ENCODE measurements at places on chromosomes 1 and 21.

GRCh38 chr1:119565131-119565772 lies 58.2 kb downstream of the HSD3B1 start:
- no peak for DNase-seq

DNA sequence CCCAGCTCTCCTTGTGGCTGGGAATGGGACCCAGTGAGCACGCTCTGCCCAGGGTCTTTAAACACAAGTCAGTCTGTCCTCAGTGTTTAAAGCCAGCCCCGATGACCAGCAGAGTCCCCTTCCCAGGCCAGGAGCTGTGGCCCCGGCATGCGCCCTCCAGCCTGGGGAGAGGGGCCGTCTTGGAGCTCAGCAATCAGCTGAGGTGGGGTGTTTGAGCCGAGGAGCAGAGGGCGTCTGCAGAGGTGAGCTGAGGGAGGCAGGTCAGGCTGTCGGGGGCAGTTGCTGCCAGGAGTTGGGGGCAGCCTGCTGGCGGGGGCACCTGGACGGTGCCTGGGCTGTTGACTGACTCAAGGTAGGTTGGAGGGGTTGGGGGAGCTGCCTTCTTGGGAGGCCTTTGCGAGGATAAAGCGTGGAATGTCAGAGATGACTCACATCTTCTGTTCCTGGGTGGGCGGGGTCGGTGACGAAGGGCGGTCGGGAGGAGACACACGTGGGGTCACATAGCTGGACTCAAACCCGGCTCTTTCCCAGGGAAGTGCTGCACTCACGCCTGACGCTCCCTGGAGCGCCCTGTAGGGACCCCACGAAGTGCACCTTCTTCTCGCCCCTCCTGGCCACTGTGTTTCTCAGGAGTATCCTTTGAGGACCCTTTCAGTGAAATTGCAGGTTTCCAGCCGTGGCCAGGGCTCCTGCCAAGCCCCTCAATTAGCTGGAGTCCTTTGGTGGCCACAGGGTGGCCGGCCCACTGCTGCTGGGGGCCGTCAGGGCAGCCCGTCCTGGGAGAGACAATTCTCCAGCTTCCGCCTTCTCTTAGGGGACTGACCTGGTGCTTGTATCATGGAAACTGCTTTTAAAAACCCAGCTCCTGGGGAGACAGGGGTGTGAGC lies 86.2 kb downstream of the SIK1 start:
- no peak for DNase-seq

- DNase-seq = peak; percentile 7
These were observed 847 bp upstream of the RORC start for GRCh38 chr1:151832318-151832980.

DNA sequence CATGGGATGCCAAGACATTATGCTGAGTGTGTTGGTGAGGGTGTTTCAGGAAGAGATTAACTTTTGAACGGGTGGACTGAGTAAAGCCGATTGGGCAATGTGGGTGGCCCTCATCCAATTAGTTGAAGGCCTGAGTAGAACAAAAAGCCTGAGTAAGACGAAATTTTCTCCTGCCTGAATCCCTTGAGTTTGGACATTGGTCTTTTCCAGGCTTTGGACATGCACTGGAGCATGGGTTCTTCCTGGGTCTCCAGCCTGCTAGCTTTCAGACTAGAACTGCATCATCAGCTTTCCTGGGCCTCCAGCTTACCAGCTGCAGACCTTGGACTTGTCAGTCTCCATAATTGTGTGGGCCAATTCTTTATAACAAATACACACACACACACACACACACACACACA lies 63.6 kb downstream of the NIBAN1 start:
- DNase-seq = no peak

GRCh38 chr1:20521960-20522861 lies 14.3 kb upstream of the MUL1 start:
- peak; percentile 43 for DNase-seq

DNA sequence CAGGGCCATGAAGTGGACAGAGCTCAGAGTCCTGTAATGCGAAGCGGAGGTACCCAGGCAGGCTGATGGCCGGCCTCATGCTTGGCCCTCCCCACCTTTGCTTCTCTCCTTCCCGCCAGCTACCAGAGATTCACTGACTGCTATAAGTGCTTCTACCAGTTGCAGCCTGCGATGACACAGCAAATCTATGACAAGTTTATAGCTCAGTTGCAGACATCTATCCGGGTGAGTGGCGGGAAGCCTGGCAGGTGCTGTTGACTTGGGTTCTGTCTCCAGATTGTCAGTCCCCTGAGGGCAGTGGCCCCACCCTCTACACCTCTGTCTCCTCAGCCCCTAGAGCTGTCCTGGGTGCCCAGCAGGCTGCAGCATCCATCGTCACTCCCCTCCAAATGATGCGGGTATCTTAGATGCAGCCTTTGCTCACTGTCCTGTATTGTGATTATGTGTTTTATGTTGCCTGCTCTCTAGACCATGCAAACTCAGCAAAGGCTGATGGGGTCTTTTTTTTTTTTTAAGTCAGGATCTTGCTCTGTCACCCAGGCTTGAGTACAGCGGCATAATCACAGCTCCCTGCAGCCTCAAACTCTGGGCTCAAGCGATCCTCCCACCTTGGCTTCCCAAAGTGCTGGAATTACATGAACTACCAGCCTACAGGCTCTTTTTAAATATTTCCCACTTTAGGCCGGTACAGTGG lies 9.6 kb upstream of the BGLAP start:
- no peak for DNase-seq

DNA sequence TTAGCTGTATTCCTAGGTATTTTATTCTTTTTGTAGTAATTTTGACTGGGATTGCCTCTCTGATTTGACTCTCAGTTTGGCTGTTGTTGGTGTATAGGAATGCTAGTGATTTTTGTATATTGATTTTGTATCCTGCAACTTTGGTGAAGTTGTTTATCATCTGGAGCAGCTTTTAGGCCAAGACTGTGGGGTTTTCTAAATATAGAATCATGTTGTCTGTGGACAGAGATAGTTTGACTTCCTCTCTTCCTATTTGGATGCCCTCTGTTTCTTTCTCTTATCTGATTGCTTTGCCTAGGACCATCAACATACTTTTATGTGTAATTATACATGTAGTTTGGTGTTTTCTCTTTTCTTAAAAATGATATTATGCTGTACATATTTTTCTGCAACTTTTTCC lies 27.2 kb downstream of the CD46 start:
- DNase-seq = no peak

GRCh38 chr1:151984313-151984956 lies 9.2 kb downstream of the S100A10 start:
- DNase-seq = no peak

DNA sequence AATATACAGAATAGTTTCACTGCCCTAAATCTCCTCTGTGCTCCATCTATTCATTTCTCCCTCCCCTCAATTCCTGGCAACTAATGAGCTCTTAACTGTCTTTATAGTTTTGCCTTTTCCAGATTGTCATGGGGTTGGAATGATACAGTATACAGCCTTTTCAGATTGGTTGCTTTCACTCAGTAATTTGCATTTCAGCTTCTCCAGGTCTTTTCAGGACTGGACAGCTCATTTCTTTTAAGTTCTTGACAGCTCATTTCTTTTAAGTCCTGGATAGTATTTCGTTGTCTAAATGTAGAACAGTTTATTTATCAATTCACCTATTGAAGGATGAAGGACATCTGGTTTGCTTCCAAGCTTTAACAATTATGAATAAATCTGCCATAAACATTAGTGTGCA lies 22.6 kb downstream of the KRTAP21-3 start:
- DNase-seq = no peak

GRCh38 chr21:29436143-29436542 lies 137.4 kb downstream of the BACH1 start:
- no peak for DNase-seq

DNA sequence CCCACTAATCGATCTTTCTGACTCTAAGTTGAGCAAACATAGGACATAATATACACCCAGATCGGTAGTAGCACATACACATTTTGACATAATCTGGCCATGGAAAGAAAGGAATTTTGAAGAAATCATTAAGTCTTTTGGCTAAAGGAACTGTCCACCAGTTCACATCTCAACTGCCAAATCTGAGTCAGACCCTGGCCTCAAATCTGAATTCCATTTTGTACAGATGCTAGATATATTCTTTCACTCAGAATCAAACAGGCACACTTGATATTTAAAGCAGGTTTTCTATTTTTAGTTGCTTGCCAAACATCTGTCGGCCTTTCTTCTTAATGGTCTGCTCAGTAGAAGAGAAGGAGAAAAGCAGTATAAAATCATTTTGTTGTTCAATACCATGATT lies 281.8 kb downstream of the BARHL2 start:
- DNase-seq = no peak

DNA sequence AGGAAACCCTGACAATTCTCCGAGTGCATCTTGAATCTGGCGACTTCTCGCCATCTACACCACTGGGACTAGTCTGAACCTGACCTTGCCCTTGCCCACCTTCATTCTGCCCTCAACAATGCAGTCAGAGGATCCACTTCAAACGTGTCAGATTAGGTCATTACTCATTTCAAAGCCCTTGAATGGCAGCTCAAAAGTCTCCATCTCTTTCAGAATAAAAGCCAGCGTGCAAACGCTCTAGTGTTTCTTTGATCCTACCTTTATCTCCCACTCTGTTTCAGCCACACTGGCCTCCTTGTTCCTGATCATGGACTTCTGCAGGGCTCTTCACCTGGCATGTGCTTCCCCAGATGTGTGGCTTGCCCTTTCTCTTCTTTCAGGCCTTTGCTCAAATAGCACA lies 31.3 kb downstream of the SLC30A1 start:
- DNase-seq = no peak

- no peak for DNase-seq
These were observed 27.8 kb downstream of the ECE1 start for GRCh38 chr1:21262293-21263051.

DNA sequence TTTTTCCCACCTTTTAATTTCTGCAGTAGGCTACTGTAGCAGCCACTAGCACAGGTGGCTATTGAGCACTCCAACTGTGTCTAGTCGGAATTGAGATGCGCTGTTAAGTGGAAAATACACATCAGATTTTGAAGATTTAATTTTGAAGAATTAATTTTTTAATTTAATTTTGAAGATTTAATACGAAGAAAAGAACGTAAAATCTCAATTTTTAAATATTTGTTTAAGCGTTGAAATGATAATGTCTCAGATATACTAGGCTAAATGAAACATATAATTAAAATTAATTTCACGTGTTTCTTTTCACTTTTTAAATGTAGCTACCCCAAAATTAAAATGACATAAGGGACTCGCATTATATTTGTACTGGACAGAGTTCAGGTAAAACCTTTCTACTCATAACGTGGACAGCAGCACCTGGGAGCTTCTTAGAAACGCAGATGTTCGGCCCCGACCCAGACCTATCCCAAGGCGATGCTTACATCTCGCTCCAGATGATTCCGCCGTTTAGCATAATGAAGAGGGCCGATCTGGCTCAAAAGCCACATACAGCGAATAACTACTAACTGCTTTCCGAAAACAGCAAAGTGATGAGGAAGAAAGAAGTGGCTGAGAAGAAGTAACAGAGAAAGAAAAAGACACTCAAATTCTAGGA lies 717 bp downstream of the CRYZL1 start:
- DNase-seq = no peak

DNA sequence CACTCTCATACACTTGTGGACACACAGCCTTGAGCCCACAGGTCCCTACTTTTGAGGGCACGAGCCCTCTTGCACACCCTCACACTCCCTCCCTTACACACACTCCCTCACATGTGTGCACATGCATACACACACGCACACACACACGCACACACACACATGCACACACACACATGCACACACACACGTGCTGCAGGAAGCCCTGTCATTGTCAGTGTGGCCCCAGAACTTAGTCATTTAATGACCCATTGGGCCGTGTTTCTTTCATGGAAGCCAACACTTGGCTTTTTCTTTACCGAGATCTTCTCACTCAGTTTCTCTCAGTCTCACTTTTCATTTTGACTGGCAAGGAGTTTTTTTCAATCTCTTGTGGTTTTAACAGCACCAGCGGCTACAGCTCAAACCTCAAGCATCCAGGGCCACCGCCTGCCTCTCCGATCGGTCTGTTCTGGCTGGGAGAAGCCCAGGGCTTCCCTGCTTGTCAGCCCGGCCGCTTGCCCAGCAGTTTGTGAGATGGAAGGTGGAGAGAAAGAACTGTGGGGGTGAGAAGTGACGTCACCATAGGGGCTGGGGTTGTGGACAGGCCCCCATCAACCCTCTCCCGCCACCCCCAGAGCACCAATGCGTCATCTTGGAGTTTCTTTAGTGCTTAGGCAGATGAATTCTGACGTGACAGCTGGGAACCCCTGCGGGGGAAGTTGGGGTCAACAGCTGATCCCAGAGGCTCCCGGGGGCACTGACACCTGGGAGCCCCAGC lies 15.8 kb upstream of the TNFRSF8 start:
- no peak for DNase-seq

DNA sequence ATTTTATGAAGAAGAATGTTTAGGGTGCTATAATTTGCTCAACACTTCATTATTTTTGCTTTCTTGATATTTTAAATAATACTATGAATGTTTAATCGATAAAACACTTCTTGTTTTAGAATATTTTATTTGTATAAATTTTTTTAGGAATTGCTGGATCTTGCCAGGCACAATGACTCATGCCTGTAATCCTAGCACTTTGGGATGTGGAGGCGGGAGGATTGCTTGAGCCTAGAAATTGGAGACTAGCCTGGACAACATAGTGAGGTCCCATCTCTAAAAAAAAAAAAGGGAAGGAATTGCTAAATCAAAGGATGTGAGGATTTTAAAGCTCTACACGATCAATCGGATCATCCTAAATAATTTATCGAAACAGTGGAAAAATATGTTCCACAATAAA lies 17.6 kb downstream of the RNF11 start:
- DNase-seq = no peak

- no peak for DNase-seq
These were observed 93.3 kb upstream of the COG2 start for GRCh38 chr1:230548997-230549396.

Data from substantia nigra (tissue), 51 donors.